T-helper 2 cell (primary cell): ENCODE measurements at places on chromosomes 12 and 14.

- DNase-seq = no peak
Measured at GRCh38 chr12:108257004-108257403, 82.1 kb downstream of the CMKLR1 start.

DNA sequence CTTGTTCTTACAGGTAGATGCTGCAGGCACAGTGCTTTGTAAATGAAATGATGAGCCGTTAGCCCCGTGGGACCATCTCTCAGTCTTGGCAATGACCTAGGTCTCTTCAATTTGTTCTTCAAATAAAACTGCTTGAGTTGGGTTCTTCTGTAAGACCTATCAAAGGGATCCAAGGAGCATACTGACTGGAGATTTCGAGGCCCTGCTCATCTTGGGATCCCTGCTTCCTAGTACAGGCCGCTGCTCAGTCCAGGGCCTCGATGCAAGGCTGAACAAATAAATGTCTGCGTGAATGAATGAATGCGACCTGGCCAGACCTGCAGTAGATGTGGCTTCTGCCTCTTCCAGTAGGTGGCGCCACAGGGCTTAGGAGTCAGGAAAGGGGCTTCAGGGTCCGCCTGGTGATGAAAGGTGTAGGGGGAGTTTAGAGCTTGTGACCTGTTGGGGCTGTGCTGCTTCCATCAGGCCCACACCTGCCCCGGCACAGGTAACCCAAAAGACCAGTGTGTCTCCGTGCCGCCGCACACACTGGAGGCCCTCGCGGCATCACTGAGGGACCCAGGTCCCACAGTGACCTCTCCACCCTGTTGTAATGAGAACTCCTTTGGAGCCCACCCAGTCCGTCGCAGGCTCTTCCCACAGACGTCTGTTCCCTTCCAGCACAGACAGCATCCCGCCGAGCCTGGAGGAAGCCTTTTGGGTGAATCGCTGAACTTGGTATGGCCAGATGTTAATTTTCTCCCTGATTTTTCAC lies 4.4 kb downstream of the CACNA1C start:
- no peak for DNase-seq

- no peak for DNase-seq
Measured at GRCh38 chr12:42421844-42422779, 96.1 kb downstream of the PPHLN1 start.

DNA sequence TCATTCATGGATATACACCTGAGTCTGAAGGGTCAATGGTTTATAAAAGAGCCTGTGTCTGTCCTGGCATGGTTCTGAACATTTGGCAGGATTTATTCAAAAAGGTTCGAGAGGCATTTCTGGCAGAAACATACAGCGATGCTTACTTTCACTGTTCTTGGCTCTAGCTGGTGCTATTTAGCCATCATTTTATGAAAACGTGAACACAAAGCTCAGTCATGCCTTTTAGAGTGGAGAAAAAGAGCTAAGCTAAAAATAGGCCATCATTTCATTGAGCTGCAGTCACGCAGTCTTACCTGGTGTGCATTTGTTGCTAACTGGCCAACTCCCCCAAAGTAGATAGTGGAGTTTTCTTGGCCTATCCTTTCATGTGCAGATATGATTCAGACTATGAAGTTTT lies 1209.5 kb downstream of the SLC16A7 start:
- no peak for DNase-seq

DNA sequence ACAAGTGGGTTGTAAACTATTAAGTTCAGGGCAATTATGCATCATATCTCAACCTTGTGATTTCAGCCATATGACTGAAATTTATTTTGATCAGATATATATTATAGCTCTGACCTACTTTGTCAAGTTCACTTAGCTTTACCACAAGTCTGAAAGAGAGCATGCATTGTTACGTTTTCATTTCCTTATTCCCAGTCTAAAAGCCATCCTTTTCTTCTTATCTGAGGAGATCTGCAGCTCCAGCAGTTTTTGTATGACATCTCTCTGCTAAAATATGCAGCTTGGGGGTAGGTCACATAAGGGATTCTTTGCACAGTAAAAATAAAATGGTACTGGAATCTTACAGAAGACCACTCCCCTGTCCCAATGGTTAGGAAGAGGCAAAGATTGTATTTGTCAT lies 1682.8 kb upstream of the FLRT2 start:
- DNase-seq = no peak

DNA sequence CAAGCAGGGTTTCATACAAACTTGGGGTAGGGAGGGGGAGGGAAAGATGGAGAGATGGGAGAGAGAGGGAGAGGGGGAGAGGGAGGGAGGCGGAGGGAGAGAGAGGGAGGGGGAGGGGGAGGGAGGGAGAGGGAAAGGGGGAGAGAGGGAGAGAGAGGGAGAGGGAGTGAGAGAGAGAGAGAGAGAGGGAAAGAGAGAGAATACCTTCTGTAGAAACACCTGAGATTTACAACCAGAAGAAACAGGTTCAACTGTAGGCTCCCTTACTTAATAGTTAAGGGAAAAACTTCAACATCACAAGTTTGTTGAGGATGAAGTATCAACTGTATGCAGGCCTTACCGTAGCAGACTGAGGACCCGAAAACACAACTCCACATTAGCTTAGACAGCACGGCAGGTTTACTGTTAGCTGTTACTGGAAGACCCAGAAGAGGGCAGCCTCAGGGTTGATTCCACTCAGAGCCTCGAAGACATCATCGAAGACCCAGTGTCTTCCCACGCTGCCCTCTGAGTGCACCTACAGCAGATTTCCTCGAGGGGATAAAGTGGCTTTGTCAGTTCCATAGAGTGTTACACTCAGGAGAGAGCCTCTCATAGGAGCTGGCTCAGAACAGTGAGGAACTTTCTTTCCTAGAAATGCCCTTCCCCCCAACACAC lies 72.4 kb downstream of the NT5DC3 start:
- no peak for DNase-seq

GRCh38 chr12:108939594-108939993 lies 59.7 kb downstream of the DAO start:
- DNase-seq = no peak

DNA sequence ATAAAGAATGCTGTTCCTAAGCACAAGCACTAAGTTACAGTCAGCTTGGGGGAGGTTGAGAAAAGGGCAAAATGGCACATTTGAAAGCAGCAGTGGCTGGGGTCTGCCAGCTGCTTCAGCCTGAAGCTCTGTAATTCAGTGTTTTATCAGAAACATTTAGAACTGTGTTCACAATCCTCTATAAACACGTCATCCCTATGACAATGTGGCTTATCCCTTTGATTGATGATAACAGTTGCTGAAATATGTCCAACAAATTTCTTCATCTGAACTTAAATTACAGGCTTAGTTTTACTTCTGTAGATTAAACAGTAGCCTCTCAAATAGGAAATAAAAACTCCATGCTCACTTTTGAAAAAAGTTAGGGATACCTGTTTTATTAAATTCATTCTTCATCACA lies 108.8 kb downstream of the VEZT start:
- no peak for DNase-seq
